Osteocyte (in vitro differentiated cells): ENCODE measurements at places on chromosomes 2 and 18.

GRCh38 chr2:102621630-102622029 is 2.3 kb downstream of the SLC9A2 start:
- DNase-seq, result no peak

DNA sequence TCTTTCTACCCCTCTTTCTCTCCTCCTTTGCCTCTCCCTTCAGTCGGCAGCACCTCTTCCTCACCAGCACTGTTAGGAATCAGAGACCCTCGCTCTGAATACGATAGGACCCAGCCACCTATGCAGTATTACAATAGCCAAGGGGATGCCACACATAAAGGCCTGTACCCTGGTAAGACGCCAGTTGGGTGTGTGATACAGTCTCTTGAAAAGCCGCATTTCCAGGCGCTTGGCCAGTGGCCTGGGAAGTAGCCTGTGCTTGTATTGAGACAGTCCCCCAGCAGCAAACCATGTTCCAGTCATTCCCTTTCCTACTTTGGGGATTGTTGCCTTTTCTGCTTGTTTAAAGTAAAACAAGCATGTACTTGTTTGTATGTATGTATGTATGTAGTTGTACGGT is 118.4 kb upstream of the DAPL1 start:
- no peak for DNase-seq

- no peak for DNase-seq
Measured at GRCh38 chr2:18849841-18850578, 260.6 kb upstream of the NT5C1B start.

DNA sequence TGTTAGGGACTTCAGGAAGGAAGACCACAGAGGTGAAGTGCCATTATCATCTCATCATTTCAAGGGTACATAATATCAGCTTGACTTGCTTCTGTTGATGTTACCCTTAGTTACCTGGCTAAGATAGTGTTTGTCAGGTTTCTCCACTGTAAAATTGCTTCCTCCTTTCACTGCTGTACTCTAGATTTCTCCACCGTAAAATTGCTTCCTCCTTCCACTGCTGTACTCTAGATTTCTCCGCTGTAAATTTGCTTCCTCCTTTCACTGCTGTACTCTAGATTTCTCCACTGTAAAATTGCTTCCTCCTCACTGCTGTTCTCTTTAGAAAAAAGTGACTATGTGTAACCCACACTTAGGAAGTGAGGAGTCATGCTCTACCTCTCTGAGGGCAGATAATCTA is 1460.3 kb downstream of the SUCLG1 start:
- DNase-seq, result no peak

GRCh38 chr18:4557502-4557901 is 102.4 kb upstream of the DLGAP1 start:
- DNase-seq, result no peak

DNA sequence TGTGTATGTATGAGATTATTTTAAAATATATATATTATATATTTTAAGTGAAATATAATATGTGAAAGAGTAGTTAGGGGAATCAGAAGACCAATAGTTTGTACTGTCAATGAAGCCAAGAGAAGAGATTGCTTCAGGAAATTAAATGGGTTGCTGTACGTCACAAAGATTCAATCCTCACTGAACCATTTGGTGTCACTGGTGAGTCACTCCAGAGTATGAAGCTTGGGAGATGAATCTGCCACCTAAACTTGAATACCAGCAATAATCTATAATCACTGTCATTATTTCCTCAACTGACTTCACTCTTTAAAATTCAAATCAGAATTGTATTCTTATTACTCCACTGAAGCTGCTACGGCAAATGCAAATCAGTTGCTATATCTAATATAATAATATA is 41.9 kb upstream of the SCN9A start:
- DNase-seq, result no peak

DNA sequence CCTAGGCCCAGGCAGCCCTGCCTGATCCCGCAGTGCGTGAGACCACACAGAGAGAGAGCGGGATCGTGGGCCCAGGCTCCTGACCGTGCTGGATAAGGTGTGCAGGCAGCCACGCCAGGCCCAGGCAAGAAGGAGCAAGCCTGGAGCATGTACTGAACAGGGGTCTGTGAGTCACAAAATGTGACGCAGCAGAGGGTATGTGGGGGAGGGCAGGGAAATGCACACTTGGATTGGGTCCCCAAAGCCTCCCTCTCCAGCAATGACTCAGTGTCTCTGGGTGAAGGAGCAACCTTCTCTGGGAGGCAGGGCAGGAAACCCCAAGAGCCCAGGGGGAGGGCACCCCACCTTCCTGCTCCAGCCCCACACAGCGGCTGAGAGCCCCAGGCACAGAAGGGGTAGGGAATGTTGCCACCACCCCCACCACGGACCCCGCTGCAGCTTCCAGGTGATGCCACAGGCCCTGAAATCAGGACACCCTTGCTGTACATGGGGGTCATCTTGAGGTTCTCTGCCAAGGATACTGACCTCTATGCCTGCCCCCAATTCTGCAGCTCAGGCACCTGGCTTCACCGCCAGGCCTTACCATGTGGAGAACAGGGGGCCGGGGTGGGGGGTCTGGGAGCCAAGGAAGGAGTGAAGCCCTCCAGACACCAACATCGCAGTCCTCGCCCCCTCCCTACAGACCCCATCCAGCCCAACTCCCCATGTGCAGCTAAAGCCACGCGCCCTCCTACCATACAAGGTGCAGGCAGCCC is 1.3 kb upstream of the GPC1 start:
- DNase-seq, result no peak
